Neural crest cell (in vitro differentiated cells): ENCODE measurements at places on chromosomes 1 and 21. TPM values are rescaled to one million over a fixed set of nuclear protein-coding genes. Genes with fewer than 3 reads are reported as not detected.

The TMPRSS15 gene
- total RNA-seq, result not detected in 2 replicates

The PHTF1 gene
- 48.5 and 50.2 TPM in 2 replicates for total RNA-seq

GRCh38 chr1:85605484-85606413, 25.2 kb downstream of the CCN1 start:
- DNase-seq, result no peak

GRCh38 chr1:10019561-10019960, 13.2 kb upstream of the UBE4B start:
- DNase-seq, result no peak

DNA sequence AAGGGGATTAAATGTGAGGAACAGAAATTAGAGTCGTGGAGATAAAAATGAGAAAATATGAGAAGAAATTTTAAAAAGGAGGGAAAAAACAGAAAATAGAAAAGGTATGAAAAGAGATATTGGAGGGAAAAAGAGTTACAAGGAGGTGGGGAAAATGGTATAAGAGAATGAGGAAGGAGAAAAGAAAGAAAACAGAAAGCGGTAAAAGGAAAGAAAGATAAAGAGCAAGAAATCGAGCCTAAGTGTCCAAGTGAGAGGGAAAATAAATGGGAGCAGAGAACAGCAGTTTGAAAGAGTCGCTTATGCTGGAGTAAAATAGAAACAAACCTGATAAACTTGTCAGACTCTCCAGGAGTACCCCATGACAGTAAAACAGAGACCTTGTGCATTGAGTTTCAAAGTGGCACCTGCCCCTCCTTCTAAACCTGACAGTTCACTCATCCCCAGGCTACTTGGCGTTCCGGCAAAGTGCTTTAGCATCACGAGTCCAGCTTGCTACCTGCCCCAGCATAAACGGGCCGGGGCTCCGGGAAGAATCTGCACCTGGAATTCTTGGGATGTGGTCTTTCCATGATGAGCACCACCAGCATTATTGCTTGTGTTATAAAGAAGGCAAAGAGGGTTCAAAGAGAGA, 585 bp downstream of the NEGR1 start:
- DNase-seq, result no peak

- DNase-seq, result no peak
Observed at GRCh38 chr1:108871050-108871724, 5.6 kb upstream of the GPSM2 start.

- no peak for DNase-seq
Observed at GRCh38 chr1:98417820-98418219, 243.7 kb upstream of the SNX7 start.

DNA sequence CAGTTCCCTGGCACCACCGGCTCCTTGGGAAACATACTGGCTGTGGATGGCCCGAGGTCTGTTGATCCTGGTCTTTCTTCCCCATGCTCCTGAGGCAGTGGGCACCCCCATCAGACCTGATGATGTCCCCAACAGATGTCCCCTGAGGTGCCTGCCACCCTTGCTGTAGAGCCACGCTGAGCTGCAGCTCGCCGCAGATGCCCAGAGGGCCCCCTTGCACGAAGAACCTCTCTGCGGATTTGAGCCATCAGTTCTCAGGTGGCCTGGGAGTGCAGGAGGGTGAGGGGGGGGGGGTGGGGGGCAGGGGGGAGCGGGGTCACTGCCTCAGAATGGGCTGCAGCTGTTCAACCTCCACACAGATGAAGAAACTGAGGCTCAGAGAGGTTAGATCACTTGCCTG, 60.9 kb downstream of the GLIS1 start:
- no peak for DNase-seq

DNA sequence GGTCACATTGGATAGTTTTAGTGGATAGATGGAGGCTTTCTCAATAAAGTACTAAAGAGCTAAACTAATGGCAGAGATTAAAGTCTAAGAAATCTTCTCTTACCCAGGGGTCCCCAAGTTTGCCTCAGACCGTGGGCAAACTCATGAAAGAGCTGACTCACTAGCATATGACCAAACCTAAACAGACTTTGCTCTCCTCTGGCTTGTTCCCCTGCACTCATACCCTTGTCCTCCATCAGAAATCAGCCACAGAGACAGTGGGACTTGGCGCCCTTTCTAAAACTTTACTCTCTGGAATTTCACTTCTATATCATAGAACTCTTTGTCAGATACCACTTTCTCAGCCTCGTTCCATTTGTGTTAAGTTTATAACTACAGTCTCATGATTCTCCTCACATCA, 17.0 kb upstream of the HSD3B2 start:
- no peak for DNase-seq
